ENCODE measurements at places on chromosomes 13 and 19.

DNA sequence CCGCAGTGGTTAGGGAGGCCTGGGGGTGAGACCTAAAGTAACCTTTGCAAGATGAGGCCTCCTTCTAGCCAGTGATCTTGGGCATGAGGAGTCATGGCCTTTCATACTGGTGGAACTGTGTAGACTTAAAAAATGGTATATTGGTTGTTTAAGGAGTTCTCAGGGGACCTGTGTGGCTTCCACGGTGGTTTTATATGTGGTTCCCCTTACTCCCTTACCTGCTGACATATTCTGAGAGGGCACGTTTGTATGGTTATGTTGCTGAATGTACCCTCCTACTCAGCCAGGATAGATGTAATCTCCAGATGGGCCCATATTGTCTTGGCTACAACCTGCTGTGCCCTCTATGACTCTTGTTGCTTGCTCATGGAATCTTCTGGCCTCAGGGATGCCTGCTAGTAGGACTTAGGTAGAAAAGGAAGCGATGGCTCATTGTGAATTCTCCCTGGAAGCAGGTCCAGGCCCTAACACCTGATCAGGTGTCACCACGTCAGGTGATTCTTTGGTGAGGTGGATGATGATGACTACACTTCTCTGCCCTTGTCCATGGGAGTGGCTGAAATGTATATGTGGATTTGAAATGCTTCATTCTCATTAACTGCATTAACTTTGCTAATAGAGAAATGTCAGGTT is 1.8 kb downstream of the ZNF460 start:
- DNase-seq: no peak

DNA sequence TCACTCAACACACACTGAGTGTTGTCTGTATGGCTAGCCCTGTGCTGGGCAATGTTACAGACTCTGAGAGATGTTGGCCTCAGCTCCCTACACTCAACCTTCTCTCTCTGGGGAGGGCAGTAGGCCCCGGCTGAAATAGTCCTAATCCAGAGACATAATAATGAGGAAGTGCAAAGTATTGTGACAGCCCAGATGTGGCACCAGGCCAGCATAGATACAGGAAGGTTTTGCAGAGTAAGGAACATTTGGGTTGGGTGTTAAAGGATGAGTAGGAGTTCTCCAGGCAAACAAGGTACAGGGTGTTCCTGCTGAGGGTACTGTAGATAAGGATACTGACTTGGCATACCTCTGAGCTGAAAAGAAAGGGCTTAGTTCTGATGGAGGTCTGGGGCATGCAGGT is 2.4 kb downstream of the LIN7B start:
- no peak for DNase-seq

GRCh38 chr13:38577048-38577447 is 109.8 kb upstream of the FREM2 start:
- DNase-seq: no peak

- DNase-seq: no peak
Observed at GRCh38 chr13:92719868-92720267, 506.7 kb upstream of the GPC6 start.

GRCh38 chr13:76641056-76641455 is 245.1 kb downstream of the KCTD12 start:
- DNase-seq: no peak

- DNase-seq: no peak
Observed at GRCh38 chr13:45297456-45298205, 43.4 kb downstream of the TPT1 start.

DNA sequence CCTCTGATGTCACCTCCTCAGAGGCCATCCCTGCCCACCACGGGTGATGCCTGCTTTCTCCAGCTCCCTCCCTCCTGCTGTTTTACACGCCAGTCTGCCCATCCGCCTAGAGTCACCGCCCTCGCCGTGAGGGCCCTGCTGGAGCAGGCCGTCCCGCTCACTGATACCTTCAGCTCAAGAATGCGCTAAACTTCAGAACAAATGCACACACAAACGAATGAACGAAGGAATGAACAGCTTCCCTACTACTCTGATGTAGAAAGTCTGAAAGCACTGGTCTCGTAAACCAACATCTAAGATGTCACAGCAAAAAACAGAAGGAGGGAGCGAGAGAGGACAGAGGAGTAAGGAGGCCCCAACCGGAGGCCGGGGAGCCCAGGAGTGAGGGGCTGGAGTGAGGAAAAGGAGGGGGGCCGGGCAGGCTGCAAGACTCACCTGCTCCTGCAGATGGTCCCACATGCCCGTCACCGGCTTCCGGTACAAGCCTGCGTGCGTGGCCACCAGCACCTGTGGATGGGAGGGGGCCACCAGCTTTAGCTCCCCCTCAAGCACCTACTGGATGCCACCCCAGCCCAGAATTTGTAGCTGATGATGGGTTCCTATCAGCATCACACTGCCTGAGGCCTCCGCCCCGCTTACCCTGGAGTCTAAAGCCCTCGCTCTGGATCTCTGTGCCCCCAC is 4.0 kb downstream of the PNKP start:
- DNase-seq: no peak

GRCh38 chr13:49184621-49185020 is 35.5 kb upstream of the MLNR start:
- DNase-seq: no peak

GRCh38 chr19:16160445-16160942 is 12.8 kb downstream of the CIB3 start:
- no peak for DNase-seq

- DNase-seq: no peak
Observed at GRCh38 chr19:18756896-18757295, 34.2 kb downstream of the COMP start.

DNA sequence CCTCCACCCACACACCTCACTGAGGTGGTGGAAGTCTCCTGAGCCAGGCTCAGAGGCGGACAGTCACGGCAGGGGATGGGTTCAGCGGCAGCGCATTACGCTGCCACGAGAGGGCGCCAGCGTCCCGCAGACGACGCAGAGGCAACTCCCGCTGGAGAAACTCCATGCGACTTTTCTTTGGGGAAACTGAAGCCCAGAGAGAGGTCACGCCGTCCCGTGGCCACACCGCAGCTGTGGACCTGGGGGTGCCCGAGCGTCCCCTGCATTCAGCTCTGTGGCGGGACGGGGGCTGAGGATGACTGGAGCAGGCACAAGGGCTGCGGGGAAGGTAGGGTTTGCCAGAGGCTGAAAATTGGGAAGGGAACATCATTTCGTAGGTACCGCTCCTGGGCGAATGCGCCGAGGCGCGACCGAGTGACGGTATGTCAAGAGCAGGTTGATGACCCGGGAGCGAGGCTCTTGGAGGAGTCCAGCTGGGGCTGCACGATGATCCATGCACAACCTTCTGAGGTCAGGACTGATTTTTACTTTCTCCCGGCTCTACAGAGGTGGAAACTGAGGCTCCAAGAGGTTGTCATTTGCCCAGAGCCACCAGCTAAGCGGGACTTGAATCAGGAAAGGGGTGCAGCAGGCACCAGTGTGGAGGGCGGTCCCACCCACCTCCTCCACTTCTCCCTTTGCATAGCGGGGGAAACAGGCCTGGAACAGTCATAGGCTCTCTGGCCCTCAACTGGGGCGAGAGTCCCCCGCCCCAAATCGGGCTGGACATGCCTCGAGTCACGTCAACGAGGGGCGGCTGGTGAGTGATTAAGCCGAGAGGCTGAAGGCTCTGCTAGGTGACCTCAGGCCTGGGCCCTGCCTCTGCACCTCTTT is 690 bp upstream of the ARRDC2 start:
- DNase-seq: peak; percentile 58

GRCh38 chr19:45929247-45929646 is 14.7 kb upstream of the NANOS2 start:
- DNase-seq: no peak

DNA sequence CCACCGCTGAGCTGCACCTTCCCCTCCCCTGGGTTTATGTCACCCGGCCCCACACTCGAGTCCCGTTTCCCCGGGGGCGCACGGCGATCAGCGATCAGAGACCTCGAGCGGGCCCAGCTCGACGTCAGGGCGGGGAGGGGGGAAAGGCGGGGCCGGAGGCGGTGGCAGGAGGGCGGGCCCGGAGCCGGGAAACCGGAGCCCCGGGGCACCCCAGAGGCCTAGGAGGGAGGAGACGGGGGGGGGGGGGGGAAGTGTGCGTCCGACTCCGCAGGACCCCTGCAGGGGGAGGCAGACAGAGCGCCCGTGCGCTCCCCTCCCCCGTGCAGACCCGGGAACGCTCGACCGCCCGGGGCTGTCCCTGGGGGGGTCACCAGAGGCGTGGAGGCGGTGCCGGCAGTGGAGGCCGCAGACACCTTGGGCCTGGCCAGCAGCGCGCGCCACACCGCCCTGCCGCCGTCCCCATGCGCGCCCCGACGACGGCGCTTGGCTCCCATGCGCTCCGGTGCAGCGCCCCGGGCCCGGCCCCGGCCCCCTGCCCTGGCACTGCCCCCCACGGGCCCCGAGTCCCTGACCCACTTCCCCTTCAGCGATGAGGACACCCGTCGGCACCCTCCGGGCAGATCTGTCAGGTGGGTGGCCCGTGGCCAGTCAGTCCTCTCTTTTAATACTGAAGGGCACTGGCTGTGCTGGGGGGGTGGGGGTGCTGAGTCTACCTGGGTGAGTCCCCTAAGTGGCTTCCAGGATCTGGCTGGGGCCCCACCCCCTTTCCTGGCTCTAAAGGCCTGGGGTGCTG is 11.8 kb downstream of the PDE4A start:
- DNase-seq: peak; percentile 44

DNA sequence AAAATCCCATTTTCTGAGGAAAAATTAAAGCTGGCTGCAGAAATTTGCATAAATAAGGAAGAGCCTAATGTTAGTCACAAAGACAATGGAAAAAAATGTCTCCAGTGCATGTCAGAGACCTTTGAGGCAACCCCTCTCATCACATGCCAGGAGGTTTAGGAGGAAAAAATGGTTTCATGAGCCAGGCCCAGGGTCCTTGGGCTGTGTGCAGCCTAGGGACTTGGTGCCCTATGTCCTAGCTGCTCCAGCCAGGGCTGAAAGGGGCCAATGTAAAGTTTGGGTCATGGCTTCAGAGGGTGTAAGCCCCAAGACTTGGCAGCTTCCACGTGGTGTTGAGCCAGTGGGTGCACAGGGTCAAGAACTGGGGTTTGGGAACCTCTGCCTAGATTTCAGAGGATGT is 1252.6 kb downstream of the PCDH9 start:
- DNase-seq: no peak

- DNase-seq: no peak
Observed at GRCh38 chr19:10430505-10431253, 10.3 kb downstream of the PDE4A start.

DNA sequence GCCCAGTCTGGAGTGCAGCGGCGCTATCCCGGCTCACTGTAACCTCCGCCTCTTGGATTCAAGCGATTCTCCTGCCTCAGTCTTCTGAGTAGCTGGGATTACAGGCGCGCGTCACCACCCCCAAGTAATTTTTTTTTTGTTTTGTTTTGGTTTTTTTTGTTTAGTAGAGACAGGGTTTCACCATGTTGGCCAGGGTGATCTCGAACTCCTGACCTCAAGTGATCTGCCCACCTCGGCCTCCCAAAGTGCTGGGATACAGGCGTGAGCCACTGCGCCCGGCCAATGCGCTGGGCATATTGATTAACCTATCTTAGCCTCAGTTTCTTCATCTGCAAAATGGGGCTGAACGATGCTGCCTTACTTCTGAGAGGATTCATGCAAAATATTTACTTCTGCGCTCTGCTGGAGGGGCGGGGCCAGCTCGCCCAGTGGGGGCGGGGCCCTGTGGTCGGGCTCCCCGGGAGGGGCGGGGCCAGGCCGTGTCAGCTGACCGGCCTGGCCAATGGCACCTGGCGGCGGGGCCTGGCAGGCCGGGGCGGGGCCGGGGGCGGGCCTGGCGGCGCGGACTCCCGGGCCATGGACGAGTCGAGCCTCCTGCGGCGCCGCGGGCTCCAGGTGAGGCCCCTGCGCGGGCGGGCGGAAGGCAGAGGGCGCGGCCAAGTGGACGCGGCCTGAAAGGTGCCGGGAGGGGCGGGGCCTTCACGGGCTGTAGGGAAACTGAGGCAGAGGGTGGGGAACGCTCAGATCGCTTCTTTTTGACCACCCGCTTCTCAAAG is at the start of gene MAST3:
TSS of gene MAST3 (plus strand) at position 562 of the 776 bp plus-strand sequence. CDS start at position 577, 15 bp downstream.
- DNase-seq: peak; percentile 81

- DNase-seq: no peak
Observed at GRCh38 chr13:95564733-95565291, 12.3 kb downstream of the CLDN10 start.

DNA sequence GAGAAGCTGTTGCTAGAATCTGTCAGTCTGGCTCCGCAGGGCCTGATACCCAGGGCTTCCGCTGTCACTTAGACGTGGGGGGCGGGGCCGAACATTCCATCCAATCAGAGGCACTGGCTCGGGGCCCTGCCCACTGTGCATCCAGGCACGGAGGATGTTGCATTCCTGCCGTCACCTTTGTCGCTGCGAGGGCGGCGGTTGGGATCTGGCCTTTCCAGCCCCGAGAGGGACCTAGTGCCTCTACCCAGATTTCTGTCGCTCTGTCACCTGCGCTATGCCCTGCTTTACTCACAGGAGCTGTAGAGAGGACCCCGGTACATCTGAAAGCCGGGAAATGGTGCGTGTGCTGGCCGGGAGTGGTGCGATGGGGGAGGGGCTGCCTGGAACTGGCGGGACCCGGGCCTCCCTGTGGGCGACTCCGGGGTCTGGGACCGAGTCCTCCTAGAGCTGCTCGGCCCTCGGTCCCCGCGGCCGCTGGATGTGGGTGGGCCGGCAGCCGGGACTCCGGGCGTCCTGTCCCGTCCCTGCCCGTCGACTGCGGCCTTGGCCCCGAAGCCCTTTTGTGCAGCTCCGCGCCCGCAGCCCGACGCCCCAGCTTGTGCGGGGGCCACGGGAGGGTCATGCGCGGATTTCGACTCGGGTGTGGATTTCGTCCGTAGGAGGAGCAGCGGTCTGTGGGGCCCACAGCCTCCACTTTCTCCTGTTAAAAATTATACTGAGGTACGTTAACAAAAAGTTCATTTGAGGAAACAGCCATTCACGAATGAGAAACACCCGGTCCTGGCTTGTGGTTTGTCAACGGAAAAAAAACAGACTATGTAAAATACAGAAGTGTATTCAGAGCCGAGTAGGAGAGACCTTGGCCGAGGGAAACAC is at the start of gene ZNF439:
TSS of gene ZNF439 (plus strand) at position 133 of the 876 bp plus-strand sequence. CDS start at position 275, 142 bp downstream.
- peak; percentile 64 for DNase-seq

DNA sequence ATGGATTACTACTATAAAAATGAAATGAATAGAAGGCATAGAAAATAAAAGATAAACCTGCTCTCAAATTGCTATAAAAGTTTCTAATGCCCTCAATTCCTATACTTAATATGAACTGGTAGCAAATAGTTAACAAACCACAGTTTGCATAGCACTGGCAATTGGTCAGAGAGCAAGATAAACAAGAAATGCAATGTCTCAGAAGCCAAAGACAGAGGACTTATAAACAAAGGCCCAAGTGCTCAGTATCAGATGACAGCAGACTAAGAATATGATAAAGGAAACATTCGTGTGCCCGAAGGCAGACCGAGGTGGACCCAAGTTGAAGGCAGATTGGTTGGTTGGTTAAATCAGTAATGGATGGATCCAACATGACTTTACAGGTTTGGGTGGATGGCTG is 50.6 kb downstream of the IPO5 start:
- DNase-seq: no peak

- no peak for DNase-seq
Observed at GRCh38 chr13:67505376-67505775, 275.2 kb upstream of the PCDH9 start.

Measured in activated CD4-positive, CD25-positive, alpha-beta regulatory T cell treated with anti-CD3 and anti-CD28 coated beads, Interleukin-2, amount 50 U/mL, for 16 hours (primary cell).